NCI-H1105 (cell line): ENCODE measurements at places on chromosomes 3 and 15.

DNA sequence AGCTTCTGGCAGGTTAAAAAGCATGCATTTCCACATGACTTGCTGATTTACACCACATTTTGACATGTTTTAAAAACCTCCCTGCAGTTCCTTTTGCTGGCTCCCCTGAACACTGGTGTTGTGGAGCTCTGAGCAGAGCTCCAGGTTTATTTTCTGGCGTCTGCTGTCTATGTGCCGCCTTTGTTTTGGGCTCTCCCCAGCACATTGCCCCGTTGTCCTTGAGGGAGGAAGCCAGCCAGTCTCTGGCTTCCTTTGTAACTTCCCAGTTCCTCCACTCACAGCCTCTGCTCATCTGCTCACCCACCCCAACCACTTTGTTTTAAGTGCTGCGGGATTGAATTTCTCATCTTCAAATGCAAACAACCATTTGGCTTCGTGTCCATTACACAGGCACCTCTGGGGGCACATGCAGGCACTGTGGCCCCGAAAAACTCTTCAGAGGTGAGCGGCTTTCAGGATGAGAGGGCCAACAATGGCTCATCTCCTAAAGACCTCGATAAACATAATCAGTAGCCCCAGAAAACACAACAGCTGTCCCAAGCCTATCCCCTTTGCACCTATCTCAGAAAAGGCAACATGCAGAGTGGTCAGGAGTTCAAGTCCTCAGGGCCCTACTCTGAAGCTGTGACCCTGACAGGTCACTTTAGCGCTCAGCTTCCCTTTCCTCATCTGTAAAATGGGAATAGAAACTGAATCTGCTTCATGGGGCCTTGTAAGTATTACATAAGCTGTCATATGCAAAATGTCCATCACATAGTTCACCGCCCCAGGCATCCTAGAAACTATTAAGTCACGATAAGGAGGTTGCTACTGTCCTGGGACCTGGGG, 1.3 kb upstream of the MEF2A start:
- DNase-seq, result peak; percentile 37

- no peak for DNase-seq
These were observed 1.4 kb downstream of the P2RY12 start for GRCh38 chr3:151383111-151383510.

DNA sequence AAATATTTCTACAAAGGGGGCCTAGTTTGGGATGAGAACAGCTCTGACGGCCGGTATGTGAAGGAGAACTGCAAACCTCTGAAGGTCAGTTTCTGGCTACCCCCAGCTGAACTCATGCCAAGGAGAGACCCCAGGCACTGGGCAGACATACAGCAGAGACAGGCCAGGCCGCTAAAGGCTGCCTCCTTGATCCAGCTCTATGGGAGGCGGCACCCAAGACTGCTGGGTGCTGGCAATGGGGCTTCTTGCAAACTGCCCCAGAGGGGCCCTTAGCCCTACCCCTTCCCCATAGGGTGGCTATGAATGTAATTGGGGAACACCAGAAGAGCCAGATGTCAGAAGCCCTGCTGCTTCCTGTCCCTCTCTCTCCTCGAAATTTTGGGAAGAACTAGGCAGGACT, 13.3 kb downstream of the CLK3 start:
- DNase-seq, result no peak

- DNase-seq, result no peak
These were observed 110.5 kb downstream of the PGPEP1L start for GRCh38 chr15:98896802-98897732.
